NT2/D1 (cell line): ENCODE measurements at places on chromosomes 2 and 18.

- DNase-seq = no peak
Observed at GRCh38 chr18:78906066-78906465, 73.6 kb upstream of the SALL3 start.

- DNase-seq = no peak
Observed at GRCh38 chr2:161111531-161111930, 48.7 kb upstream of the TANK start.

- no peak for DNase-seq
Observed at GRCh38 chr2:85578243-85579180, 1.1 kb downstream of the VAMP8 start.

DNA sequence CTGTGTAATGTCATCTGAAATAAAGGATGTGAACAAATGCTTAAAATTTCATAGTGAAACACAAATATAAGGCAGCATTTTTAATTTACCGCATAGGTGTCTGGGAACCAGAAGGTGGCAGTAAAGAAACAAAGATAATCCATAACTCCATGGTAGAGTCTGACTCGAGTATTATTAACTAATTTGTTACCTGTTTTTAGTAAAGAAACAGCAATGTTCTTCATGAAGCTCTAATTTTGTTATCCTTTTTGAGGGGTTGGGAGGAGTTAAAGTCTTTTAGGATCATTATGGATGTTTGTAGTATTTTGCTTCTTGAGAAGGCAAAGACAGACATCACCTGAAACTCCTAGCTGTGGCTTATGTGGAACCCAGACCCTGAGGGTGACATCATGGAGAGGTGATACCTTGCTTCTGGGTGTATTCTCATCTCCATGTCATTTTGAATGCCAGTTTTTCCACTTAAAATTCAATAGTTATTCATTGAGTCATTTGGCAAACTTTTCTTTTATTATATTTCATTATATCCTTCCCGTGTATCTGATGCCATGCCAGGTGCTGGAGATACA, 286.2 kb upstream of the EPAS1 start:
- DNase-seq = no peak

GRCh38 chr2:233489666-233490065, 76.9 kb downstream of the USP40 start:
- DNase-seq = no peak

DNA sequence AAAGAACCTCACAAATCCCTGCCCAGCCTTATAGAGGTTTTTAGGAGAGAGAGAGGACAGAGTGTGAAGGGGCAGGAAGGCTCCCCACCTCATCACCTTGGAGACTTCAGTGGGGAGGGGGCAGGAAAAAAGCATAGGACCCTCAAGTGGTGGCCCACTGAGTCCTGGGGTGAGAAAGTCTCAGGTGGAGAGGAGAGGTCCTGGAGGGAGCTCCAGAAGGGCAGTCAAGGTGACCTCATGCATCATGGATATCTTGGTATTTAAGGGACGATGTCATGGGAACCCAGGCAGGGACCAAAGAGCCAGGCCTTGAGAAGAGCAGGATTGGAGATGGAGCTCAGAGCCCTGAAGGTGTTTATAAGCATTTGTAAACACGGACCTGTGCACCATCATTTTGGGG, 204.5 kb downstream of the SLC4A3 start:
- DNase-seq = no peak
